ENCODE measurements at places on chromosomes 16 and 17. TPM values are rescaled to one million over a fixed set of nuclear protein-coding genes. Genes with fewer than 3 reads are reported as not detected.

SLC9A5 gene
- 3.6 TPM for total RNA-seq

MYH8 gene
- total RNA-seq: not detected

CCL14 gene
- total RNA-seq: not detected

HBQ1 gene
- total RNA-seq: not detected

HSD11B2 gene
- total RNA-seq: not detected

COA3 gene
- 47.4 TPM for total RNA-seq

CALB2 gene
- 1.1 TPM for total RNA-seq

DNA sequence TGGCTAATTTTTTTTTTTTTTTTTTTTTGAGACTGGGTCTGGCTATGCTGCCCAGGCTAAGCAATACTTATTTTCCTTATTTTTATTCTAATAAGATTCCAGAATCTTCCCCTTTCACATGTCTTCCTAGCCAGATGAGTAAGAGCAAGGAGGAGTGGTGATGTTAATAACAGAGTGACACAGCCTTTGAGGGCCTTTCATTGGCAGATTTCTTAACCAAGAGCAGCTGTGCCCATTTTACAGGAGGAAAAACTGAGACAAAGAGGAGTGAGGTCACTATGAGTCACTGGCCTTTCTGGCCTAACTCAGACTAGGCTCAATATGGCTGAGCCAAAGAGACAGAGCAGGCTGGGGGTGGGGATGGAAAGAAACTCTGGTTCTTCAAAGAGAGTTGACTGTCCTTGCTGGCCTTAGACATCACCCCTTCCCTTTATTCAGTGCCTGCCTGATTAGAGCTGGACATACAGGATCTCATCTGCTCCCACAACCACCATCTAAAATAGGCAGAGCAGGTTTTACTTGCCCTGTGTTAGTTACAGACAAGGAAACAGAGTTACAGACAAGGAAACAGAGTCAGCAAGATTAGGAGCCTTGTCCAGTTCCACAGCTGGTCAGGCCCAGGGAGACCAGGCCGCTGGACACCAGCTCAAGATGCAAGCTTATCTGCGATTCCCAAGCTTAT lies 50.0 kb upstream of the TOB1 start:
- peaks cover 9% of the 10 kb centered on the region for H3K4me1 ChIP-seq
- no peak overlapping the region for H3K27ac ChIP-seq
- H3K27me3 ChIP-seq: no peaks in the 10 kb centered on the region
- no peaks in the 10 kb centered on the region for H3K36me3 ChIP-seq

DNA sequence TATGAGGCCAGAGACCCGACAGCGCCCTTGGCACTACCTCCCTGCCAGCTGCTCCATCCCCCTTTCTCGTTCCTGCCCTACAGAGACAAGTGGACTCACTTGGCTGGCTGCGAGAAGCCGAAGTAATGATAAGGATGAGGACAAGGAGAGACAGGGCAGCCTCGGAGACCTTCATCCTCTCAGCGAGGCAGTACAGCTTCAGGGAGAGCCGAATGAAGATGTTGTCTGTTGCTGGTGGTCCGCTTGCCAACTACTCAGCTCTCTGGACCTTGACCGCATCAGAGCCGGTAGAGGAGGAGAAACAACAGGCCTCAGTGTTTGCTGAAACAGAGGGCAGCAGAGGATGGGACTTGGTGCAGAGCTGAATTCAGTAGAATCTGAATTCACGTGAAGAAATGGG lies at the start of gene CCL16:
Gene CCL16 (minus strand): TSS at position 252 of the 400 bp plus-strand sequence. CDS start 77 bp downstream, at position 175.
- no peak within 1 kb of the TSS for H3K27ac ChIP-seq
- no peaks in the 10 kb centered on the region for H3K4me1 ChIP-seq
- H3K4me3 ChIP-seq: no peak within 1 kb of the TSS
- no peaks in the 10 kb centered on the region for H3K36me3 ChIP-seq
- H3K27me3 ChIP-seq: peaks cover 7% of the 10 kb centered on the region

GRCh38 chr17:27628376-27628775 lies 2.6 kb upstream of the LGALS9 start:
- no peaks in the 10 kb centered on the region for H3K27me3 ChIP-seq
- no peak overlapping the region for H3K27ac ChIP-seq
- no peaks in the 10 kb centered on the region for H3K36me3 ChIP-seq
- no peak for DNase-seq
- no peak overlapping the region for H3K4me3 ChIP-seq

- DNase-seq: peak; percentile 99
- H3K4me3 ChIP-seq: peak overlapping the region; percentile 76
- no peaks in the 10 kb centered on the region for H3K36me3 ChIP-seq
- peaks cover 12% of the 10 kb centered on the region for H3K4me1 ChIP-seq
Measured at GRCh38 chr16:56356276-56357240, 68.8 kb downstream of the AMFR start.

DNA sequence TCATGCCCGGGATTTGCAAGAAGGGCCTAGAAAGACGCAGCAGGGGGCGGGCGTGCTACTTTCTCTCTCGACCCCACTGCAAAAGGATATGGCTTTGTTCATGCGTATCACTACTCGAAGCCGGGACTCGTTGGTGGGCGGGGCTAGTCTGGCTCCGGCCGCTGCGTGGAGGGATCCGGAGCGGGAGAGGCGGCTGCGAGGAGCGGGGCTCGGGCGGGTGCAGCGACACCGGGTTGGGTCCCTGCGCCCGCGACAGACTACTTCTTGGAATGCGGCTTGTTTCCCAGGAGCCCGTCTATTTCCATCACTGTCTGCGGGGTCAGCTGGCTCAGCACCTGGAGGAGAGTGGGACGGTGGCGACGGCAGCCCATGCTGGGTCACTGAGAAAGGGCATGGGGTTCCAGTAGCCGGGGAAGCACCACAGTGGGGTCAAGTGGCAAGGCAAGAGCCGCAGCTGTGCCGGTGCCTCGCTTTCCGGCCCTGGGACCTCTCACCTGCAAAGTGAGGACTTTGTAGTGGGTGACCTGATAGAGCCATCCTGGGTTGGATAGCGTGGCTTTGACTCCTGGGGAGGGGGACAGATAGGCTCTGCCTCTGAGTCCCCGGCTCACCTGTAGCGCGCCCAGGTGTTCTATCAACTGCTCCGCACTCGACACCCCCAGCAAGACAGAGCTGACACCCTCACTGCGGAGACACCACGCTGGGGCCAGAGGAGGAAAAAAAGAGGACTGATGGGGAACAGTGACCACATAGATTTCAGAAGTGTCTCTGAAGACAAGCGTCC lies 6.6 kb downstream of the KCNAB3 start:
- no peak overlapping the region for H3K27ac ChIP-seq
- no peaks in the 10 kb centered on the region for H3K36me3 ChIP-seq
- H3K4me1 ChIP-seq: peaks cover 12% of the 10 kb centered on the region
- H3K27me3 ChIP-seq: no peaks in the 10 kb centered on the region
- peak overlapping the region; percentile 72 for H3K4me3 ChIP-seq
- DNase-seq: peak; percentile 96

- peaks cover 4% of the 10 kb centered on the region for H3K36me3 ChIP-seq
- peak; percentile 77 for DNase-seq
- peak overlapping the region; percentile 79 for H3K4me3 ChIP-seq
- H3K4me1 ChIP-seq: peaks cover 42% of the 10 kb centered on the region
- no peaks in the 10 kb centered on the region for H3K27me3 ChIP-seq
- peak overlapping the region; percentile 92 for H3K27ac ChIP-seq
Measured at GRCh38 chr16:87391324-87391949, 699 bp upstream of the MAP1LC3B start.

GRCh38 chr16:56985962-56986360 lies 3.4 kb upstream of the NLRC5 start:
- DNase-seq: peak; percentile 70
- no peak overlapping the region for H3K4me3 ChIP-seq
- H3K36me3 ChIP-seq: no peaks in the 10 kb centered on the region
- peak overlapping the region; percentile 52 for H3K27ac ChIP-seq
- peaks cover 42% of the 10 kb centered on the region for H3K4me1 ChIP-seq
- H3K27me3 ChIP-seq: no peaks in the 10 kb centered on the region

GRCh38 chr17:63474174-63474573 lies 2.7 kb upstream of the ACE start:
- no peaks in the 10 kb centered on the region for H3K36me3 ChIP-seq
- peak; percentile 46 for DNase-seq
- H3K27me3 ChIP-seq: peaks cover 46% of the 10 kb centered on the region
- no peak overlapping the region for H3K4me3 ChIP-seq
- no peak overlapping the region for H3K27ac ChIP-seq
- peaks cover 12% of the 10 kb centered on the region for H3K4me1 ChIP-seq

DNA sequence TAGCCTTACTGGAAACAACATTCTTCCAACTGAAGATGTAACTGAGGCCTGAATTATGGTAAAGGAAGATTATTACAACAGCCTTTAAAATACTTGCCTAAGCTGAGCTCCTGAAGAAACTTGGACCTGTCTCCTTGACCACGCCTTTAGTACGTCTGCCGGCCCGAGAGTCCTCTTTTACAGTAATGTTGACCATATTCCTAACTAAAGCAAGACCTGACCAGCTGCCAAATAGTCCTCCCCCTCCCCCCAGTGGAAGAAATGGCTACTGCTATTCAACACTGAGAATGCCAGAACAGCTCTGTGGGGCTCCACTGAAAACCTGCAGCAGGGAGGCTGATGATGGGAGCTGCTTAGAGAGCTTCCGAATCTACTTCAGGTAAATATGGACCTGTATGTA lies 12.6 kb upstream of the FOXJ1 start:
- H3K27me3 ChIP-seq: peaks cover 23% of the 10 kb centered on the region
- H3K4me1 ChIP-seq: no peaks in the 10 kb centered on the region
- H3K4me3 ChIP-seq: no peak overlapping the region
- H3K36me3 ChIP-seq: no peaks in the 10 kb centered on the region

- peaks cover 13% of the 10 kb centered on the region for H3K36me3 ChIP-seq
- DNase-seq: peak; percentile 11
- H3K27ac ChIP-seq: peak overlapping the region; percentile 77
- H3K4me3 ChIP-seq: peak overlapping the region; percentile 88
Measured at GRCh38 chr17:42535155-42536047, 640 bp upstream of the NAGLU start.

DNA sequence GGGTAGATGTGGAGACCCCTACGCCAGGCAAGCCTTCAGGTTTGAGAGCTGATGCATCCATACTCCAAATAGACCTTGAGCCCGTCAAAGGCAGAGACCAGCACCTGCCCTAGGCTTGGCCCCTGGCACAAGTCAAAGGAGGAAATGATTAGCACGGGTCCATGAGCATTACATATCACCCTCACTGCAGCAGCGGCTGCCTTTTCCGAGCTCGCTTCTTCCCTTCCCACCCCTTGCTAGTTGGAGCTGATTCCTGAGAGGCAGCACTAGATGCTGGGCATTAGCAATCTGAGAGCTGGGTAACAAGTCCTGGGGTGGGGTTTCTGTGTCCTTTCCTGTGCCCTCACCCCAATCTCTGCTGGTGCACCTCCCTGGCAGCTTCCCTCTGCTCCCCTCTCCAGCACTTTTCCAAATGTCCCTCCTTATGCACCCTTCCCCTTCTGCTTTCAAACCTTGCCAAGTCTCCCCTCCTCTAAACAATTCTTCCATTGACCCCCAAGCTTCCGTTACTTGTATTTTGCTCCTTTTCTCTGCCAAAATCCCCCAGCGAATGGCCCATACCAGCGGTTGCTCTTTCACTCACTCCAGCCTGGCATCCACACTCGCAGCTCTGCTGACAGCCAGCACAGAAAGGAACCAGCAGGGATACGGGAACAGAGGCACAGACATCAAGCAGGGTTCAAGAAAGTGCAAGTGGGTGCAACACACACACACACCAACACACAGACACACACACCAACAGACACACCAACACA lies 3.0 kb downstream of the CDRT4 start:
- H3K4me1 ChIP-seq: peaks cover 24% of the 10 kb centered on the region
- no peak overlapping the region for H3K27ac ChIP-seq
- H3K36me3 ChIP-seq: no peaks in the 10 kb centered on the region
- no peak overlapping the region for H3K4me3 ChIP-seq
- no peaks in the 10 kb centered on the region for H3K27me3 ChIP-seq

DNA sequence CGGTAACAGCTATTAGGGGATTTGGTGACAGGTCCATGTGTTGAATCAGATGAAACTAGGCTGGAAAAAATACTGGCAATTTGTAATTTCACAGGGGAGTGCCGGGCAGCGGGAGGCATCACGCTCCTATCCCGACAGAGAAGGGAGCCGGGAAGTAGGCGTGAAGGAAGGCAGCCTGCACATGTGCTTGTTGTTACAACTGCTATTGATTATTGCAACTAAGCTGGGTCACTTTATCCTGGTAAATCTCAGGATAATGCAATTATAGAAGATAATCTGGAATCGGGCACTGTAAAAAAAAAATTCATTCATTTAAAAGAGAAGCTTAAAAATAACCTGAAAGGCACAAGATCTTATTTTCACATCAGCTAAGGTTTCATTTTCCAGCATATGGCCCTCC lies 180.6 kb downstream of the FOXL1 start:
- H3K27me3 ChIP-seq: no peaks in the 10 kb centered on the region
- DNase-seq: no peak
- peaks cover 13% of the 10 kb centered on the region for H3K4me1 ChIP-seq
- H3K27ac ChIP-seq: no peak overlapping the region

DNA sequence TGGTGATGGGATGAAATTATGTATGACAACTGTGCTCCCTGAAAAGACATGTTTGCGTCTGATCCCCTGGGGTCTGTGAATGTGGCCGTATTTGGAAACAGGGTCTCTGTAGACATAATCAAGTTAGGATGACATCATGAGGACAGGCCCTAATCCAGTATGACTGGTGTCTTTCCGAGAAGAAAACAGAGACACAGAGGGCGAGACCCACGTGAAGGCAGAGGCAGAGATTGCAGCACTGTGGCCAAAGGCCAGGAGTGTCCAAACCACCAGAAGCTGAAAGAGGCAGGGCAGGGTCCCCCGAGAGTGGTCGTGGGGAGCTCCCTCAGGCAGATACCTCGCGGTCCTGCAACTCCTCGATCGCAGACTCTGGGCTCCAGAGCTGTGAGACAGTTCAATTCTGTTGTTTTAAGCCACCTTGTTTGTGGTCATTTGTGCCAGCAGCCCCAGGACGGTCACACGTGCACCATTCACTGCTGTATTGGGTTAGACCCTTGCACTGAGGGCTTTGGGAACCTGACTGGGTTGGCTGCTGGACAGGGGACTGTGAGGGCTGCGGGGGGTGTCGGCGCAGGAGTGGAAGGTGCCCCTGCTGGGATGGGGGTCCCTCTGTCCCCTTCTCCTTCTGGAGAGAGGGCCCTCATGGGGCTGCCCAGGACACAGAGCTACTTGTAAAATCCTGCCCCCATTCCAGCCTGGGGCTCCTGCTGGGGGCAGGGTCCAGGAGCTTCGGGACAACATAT lies 27.7 kb downstream of the METRNL start:
- DNase-seq: no peak
- H3K4me1 ChIP-seq: peaks cover 22% of the 10 kb centered on the region
- no peak overlapping the region for H3K27ac ChIP-seq
- H3K4me3 ChIP-seq: no peak overlapping the region
- H3K27me3 ChIP-seq: no peaks in the 10 kb centered on the region

DNA sequence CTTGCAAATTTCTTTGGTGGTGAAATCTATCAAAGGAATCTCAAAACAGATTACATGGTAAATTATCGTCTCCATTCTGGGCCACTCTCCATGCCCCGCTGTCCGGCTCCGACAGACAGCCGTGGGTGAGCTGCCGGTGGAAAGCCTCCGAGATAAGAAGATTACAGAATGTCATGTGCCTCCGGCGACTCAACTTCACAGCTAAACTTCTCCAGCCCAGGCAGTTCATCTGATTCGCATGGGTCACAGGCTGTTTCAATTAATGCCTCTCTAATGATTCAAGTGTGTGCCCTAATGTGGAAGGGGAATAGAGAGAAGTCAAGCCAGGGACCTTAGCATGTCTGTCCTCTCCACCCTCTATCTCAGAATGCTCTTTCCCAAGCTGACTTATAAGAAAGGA lies 520.8 kb upstream of the ZFHX3 start:
- no peaks in the 10 kb centered on the region for H3K36me3 ChIP-seq
- no peak for DNase-seq
- no peaks in the 10 kb centered on the region for H3K27me3 ChIP-seq
- no peaks in the 10 kb centered on the region for H3K4me1 ChIP-seq
- no peak overlapping the region for H3K4me3 ChIP-seq

- no peak overlapping the region for H3K27ac ChIP-seq
- no peak overlapping the region for H3K4me3 ChIP-seq
- H3K36me3 ChIP-seq: no peaks in the 10 kb centered on the region
- peak; percentile 56 for DNase-seq
- no peaks in the 10 kb centered on the region for H3K27me3 ChIP-seq
Measured at GRCh38 chr17:67628580-67629013, 89.1 kb upstream of the NOL11 start.

All from osteoblast (primary cell).